Hematopoietic multipotent progenitor cell treated with erythropoietin and hydrocortisone succinate and interleukin-3 and kit ligand, for 15 days (in vitro differentiated cells): ENCODE measurements at places on chromosomes 13 and 19.
A peak's percentile ranks its signal among the peaks of the same experiment; 100 is the strongest.

DNA sequence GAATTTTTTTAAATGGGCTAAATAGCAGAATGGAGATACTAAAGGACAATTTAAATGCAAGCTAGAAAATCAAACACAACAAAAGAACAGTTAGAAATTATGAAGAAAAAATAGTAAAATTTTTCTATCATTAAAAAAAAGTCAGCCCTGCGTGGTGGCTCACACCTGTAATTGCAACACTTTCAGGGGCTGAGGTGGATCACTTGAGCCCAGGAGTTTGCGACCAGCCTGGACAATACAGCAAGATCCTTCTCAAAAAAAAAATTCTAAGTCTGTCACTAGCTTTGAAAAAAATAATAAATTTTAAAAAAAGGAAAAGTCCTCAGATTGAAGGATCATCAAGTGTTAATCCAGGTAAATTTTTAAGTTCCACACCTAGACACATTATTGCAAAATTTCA, 7.7 kb downstream of the TUBGCP3 start:
- DNase-seq = no peak

GRCh38 chr13:30121666-30122065, 185.7 kb downstream of the KATNAL1 start:
- no peak for DNase-seq

- DNase-seq = no peak
These were observed 656.0 kb downstream of the GPC5 start for GRCh38 chr13:92054389-92054788.

GRCh38 chr19:16612636-16613035, 15.4 kb downstream of the MED26 start:
- no peak for DNase-seq

DNA sequence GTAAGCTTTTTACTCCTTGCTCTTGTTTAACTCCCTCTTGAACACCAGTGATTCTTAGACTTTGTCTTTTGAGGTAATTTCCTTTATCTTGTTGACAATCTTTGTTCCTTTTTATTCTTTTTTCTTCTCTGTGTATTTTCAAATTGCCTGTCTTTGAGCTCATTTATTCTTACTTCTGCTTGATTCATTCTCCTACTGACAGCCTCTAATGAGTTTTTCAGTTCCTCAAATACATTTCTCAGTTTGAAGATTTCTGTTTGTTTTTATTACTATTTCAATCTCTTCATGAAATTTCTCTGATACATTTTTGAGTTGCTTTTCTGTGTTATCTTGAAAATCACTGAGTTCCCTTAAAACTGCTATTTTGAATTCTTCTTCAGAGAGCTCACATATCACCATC, 154.1 kb downstream of the ATP8A2 start:
- no peak for DNase-seq

DNA sequence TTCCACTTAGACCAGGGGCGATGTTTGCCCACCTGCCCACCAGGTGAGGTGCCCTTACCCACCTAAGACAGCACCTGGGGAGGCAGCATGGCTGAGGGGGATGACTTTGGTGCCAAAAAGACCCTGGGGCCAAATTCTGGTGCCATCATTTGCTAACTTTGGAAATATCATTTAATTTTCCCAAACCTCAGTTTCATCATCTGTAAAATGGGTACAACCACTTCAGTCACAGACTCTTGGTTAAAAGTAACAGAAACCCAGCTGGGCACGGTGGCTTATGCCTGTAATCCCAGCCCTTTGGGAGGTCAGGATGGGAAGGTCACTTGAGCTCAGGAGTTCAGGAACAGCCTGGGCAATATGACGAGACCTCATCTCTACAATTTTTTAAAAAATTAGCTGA, 177.8 kb downstream of the USP12 start:
- DNase-seq = no peak

DNA sequence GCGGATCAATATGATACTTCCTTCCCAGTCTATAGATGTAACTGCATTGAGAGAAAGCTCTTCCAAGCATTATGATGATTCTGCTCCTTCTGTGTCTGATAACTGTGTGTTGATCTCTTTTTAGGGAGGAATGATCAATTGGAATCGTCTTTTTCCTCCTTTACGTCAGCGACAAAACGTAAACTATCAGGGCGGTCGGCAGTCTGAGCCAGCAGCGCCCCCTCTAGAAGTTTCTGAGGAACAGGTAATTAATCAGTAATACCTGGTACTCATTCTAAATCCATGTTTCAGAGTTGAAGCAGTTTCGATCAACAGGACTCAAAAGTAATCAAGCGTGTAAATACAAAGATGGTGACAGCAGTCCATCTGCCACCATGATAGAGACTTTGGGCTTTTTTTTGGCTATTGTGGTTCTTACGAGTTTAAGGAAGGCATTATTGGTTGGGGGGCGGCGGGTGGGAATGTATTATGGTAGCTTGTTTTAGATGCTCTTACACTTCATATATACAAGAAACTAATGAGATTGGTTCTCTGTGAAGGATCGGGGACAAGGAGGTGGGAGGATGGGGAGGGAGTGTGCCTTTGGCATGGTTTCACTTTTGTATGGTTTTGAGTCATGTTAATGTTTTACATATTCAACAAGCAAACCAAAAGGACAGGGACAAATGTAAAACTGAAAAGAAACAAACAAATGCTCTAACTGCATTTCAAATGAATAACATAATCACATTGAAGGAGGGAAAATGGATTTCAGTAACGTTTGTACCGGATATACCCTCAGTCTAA, 60.7 kb upstream of the GPR183 start:
- no peak for DNase-seq

- DNase-seq = no peak
These were observed 9.5 kb downstream of the XAB2 start for GRCh38 chr19:7619671-7620441.

DNA sequence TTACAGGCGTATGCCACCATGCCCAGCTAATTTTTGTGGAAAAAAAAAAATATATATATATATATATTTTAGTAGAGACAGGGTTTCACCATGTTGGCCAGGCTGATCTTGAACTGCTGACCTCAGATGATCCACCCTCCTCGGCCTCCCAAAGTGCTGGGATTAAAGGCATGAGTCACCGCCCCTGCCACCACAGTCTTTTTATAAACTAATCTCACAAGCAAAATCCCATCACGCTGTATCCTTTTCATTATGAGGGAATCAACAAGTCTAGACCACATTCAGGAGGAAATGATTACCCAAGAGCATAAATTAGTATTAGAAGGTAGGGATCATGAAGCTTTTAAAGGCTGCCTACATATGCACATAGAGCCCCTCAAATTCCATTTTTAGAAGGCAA, 210.6 kb upstream of the NBEA start:
- DNase-seq = no peak

DNA sequence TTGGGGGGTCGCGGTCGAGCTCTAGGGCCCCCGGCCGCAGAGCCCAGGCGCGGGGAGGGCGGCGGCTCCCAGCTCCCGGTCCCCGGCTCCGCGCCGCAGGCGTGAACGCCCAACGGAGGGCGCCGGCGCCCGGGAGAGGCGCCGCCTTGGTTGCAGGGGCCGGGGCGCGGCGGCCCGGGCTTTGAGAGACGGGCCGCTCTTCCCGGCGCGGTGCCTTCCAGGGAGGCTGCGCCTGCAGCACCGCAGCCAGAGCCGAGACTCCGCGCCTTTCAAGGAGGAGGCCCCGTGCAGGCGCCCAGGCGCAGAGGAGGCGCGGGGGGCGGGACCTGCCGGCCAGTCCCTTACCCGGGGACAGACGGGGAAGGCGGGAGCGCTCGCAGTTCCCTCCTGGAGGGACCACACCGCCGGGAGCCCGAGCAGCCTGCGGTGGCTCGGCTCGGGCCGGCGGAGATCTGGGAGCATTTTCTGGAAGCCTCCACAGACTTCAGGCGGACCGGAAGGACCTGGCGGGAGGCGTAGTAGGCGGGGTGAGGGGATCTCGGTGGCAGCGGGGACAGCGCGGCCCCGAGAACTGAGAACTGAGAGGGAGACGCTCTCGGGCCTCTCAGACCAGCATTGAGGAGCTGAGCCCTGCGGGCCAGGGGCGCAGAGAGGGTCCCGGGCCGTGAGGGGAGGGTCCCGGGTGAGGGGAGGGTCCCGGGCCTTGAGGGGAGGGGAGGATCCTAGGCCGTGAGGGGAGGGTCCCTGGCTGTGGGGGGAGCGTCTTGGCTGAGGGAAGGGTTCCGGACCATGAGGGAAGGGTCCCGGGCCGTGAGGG, 25.5 kb upstream of the MCF2L start:
- no peak for DNase-seq

- DNase-seq = no peak
These were observed 297.8 kb downstream of the ZNF536 start for GRCh38 chr19:30670011-30670329.

GRCh38 chr13:38735665-38736440, 49.0 kb downstream of the FREM2 start:
- no peak for DNase-seq

GRCh38 chr13:106480351-106480910, 55.0 kb downstream of the EFNB2 start:
- DNase-seq = no peak

DNA sequence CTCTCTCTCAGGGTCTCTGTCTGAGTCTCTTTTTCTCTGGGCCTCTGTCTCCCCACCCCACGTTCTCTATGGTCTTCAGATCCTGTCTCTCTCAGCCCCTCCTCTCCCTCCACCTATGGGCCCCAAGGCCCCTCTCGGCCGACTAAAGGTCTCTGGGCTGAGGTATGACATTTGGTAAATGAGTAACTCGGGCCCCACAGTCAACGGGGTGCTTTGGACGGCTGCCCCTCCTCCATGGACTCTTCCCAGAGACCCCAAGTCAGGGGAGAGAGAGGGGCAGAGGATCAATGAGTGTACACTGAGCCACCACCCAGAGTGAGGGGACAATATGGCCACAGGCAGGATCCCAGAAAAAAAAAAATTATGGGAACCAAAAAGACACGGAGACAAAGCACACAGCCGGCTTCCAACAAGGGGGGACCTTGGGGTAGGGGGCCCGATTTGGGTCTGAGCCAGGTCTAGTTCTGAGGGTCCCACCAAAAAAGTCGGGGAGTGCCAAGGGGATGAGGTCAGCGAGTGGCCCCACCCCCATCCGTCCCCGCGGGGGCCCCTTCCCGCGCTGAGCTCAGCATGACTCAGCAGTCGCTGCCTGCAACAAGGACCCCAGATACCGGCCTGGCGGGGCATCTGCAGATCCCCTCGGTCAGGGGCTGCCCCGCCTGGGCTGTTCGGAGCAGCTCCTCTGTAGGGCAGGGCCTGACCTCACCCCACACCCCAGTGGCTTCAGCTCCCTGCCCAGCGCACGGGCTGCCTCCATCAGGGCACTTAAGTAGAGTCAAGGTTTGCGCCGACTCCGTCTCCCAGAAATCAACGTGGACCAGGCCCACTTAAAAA, 1.5 kb upstream of the FTL start:
- DNase-seq = peak; percentile 83

DNA sequence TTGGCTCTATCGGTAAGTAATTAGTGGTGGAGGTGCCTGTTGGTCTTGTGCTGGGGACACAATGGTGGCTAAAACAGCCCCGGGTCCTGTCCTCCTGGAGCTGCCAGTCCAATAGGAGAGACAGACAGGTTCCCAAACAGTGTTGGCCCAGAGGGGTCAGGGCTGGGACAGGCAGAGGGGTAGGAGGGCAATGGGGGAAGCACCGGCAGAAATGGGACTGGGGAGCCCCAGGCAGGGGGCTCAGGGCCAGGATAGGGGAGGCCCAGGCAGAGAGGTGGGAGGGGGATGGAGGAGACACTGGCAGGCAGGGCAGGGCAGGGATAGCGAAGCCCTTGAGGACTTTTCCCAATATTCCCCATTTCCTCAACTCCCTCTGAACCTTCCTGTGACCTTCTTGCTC, 2.2 kb upstream of the FBL start:
- no peak for DNase-seq

GRCh38 chr19:31167690-31168089, 181.5 kb downstream of the TSHZ3 start:
- DNase-seq = no peak
